ENCODE measurements at places on chromosomes 2 and 18.

DNA sequence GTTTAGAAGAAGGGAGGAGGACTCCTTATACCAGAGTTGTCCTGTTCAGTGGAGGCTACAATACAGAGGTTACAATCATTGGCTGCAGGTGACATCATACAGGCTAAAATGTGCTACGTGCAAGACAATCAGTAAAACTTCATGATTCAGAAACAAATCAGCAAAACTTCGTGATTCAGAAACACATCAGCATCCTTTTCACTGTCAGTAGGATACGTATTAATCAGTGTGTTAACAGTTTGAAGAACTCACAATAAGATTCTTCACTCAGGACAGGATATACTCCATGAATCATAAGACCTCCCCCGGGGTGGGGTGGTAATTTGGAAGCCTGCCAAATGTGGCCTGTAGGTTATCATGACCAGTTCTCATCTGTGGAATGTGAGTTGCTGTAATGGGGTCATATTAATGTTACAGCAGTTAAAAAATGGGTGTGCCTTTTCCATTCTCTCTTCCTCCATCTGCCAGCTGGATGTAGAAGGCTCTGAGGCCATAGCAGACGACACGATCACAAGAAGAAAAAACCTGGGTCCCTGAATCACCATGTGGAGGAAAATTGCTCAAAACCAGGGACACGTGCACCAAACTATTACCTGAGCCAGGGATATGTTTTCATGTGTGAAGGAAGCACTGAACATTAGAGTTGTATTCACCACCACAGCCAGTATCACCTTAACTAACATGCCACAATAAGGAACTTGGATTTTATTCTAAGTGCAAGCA is 134.8 kb upstream of the CREB1 start:
- DNase-seq = no peak

GRCh38 chr2:5995832-5996231 is 303.6 kb downstream of the SOX11 start:
- DNase-seq = no peak

DNA sequence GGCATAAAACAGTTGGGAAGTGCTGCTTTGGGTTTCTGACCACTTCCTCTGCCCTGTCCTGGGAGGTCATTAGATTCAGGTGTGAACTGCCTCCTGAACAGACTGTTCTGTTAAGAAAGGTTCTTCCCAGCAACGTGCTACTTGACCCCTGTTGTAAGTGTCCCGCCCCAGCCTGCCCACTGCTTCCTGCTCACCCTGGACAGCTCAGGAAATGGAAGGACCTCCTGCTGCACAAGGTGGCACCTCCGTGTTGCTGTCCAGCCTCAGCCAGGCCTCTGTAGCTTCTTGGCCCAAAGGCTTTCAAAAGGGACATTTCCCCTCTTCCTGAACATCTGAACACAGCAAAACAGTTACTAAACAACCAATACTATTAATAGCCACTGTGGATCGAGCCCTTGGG is 5.3 kb downstream of the TOGARAM2 start:
- DNase-seq = no peak

GRCh38 chr2:36820942-36821605 is 124.6 kb downstream of the VIT start:
- DNase-seq = no peak

GRCh38 chr2:43399515-43400264 is 173.3 kb upstream of the ZFP36L2 start:
- DNase-seq = no peak

- no peak for DNase-seq
Observed at GRCh38 chr2:217494557-217494956, 508.2 kb downstream of the TNS1 start.

DNA sequence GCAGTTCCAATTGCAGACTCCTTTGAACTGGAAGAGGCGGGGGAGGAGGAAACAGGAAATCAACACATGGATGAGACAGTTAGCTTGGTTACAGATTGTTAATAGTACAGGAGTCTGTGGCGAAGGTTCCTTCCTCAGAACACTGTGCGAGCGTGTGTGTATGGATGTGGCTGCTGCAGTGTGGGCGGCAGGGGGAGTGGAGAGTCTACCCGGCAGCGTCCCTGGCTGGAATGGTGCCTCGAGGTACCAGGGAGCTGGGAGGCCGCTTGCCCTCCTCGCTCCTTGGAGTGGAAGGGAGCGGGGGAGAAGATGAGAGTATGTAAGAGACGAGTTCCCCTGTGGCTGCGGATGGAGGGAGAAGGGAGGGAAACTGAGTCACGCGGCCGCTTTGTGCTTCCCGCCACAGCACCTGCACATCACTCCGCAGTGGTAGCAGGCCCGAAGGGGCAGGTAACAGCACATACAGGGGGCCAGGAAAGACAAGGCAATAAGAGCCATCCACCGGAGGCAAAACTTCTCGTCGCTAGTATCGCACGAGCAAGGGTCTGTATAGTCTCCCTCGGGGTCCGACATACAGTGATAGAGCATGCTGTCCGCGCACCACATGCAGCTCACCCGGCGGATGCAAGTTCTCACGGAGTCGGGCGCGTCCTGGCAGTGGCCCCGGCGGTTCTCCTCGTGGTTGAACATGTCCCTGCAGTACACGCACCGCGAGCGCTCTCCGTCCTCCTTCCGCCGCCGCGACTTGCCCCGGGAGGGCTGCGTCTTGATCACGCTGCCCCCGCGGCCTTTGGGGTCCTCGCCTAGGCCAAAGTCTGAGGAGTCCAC is 85.7 kb downstream of the ACTR2 start:
- no peak for DNase-seq

DNA sequence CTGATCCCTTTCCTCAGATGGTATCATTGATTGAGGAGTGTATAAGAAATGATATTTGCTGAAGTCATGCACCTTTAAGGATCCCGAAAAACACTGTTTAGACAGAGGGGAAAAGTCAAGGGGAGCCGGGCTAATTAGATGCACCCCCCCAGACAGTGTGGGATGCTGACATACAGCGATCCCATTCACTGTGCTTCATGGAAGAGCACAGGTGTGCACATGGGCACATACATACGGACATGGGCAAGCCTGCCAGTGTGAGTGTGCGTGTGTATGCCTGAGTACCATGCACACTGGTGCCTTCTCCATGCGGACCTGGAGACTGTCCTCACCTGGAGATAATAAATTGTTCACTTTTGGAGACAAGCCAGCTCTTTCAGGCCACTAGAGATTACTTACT is 22.6 kb downstream of the MEIS1 start:
- DNase-seq = no peak

- no peak for DNase-seq
Observed at GRCh38 chr2:148926981-148927401, 52.0 kb downstream of the KIF5C start.

- no peak for DNase-seq
Observed at GRCh38 chr2:160336105-160336504, 136.0 kb upstream of the ITGB6 start.

- DNase-seq = no peak
Observed at GRCh38 chr2:25041307-25041927, 459 bp upstream of the EFR3B start.

- DNase-seq = no peak
Observed at GRCh38 chr18:32698153-32698552, 74.7 kb downstream of the KLHL14 start.
